ENCODE measurements at places on chromosomes 7 and 10.

DNA sequence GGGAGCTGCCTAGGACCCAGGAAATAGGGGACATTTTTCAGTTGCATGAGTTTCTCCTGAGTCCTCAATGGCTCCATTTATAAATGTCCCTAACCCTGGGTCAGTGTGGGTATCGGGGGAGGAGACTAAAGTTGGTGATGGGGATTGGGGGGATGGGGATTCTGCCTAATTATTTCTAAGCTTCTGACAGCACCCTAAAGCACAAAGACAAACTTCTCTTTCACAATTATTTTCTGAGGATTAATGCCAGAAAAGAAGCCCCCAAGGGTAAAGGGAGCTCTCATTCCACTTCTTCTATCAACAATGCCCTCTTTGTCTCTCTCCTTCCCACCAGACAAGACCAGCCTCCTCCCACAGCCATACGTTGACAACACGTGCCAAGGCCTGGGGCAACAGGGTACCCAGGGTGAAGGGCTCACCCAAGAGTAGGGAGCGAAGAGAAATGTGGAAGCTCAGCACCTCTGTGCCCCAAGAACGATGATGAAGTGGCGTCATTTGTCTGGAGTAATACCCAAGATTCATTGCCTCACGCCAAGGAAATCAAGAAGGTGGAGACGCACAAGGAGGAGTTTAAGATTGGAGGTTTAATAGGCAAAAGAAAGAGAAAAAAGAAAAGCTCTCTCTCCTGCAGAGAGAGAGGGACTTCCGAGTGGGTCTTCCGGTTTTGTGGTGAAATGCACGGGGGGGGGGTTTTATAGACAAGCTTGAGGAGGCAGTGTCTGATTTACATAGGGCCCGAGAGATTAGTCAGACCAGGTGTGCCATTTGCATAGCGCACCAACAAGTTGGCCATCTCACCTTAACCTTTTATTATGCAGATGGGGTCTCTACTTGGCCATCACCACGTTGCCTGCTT lies 14.4 kb upstream of the GJC3 start:
- DNase-seq = peak; percentile 98

DNA sequence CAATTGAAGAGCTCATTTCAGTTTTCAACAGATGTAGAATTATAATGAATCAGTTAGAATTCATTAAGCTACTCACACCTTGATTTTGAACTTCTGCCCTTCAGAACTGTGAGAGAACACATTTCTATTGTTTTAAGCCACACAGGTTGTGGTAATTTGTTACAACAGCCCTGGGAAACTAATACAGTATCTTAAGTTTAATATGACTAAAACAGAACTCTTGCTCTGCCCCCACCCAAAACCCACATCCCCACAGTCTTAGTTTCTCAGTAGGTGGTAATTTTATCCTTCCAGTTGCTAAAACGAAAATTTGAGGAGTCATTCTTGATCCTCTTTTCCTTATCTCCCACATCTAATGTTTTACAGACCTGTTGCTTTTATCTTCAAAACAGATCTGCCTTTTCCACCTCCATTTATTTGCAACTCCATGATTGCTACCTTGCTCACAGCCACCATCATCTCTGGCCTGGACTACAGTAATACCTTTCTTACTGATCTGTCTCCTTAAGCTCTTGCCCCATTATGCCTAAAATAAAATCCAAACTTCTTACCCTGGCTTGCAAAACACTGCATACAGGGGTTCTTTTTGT lies 72.8 kb upstream of the NXPH1 start:
- DNase-seq = no peak

- no peak for DNase-seq
Measured at GRCh38 chr7:104926601-104927041, 87.4 kb upstream of the KMT2E start.

DNA sequence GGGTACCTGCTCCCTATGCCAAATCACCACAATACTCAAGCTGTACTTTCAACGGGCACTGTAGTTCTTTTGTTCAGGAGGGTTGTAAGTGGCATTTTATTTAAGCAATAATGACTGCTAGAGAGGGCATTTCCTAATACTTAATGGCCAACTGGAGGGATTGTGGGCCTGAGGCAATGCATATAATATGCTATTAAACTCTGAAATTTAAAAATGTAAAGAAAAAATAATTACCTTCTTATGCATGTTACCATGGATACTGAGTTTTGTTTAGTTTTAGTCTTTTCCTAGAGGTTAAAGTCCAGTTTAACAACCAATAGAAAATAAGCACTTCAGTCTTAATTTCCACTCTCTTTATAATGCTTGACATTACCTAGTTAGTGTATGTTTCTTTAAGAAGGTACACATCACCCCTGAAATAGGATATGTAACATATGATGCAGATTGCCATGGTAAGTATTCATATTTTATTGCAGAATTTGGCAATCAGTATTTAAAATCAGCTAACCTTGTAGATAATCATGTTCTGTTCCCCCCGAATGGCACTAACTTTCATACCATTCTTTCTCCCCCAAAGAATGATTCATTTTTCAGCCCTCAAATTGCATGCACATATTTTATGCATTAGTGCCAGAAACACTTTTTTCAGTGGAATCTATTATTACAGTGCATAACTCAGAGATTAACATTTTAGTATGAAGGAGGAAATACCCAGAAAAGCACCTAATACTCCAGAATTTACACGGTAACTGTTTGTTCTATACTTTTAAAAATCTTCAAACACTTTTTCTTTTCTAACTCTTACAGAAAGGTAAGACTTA lies 90.3 kb upstream of the ZNF438 start:
- DNase-seq = no peak

GRCh38 chr7:2325162-2325561 lies 10.9 kb upstream of the SNX8 start:
- DNase-seq = no peak

- DNase-seq = no peak
Measured at GRCh38 chr10:36091007-36091406, 448.9 kb upstream of the FZD8 start.

DNA sequence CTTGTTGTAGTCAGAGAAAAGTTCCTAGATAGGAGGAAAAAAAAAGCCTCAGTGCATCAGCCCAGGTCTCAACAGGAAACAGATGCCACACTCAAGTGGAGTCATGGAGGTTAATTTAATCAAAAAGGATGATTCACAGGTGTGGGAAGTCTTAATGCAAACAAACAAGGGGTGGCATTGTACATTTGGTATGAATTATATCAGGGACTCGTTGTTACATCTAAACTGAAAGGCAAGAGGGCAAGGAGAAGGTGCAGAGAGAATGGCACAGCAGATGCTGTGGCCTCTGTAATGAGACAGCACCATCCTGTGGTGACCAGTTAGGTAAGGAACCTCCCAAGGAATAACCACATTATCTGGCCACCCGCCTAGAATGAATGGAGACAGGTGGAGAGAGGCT lies 133.7 kb downstream of the PTPRZ1 start:
- DNase-seq = peak; percentile 33

GRCh38 chr10:98414578-98414931 lies 427 bp downstream of the PYROXD2 start:
- DNase-seq = no peak

GRCh38 chr7:155084021-155084420 lies 13.9 kb downstream of the HTR5A start:
- DNase-seq = no peak

DNA sequence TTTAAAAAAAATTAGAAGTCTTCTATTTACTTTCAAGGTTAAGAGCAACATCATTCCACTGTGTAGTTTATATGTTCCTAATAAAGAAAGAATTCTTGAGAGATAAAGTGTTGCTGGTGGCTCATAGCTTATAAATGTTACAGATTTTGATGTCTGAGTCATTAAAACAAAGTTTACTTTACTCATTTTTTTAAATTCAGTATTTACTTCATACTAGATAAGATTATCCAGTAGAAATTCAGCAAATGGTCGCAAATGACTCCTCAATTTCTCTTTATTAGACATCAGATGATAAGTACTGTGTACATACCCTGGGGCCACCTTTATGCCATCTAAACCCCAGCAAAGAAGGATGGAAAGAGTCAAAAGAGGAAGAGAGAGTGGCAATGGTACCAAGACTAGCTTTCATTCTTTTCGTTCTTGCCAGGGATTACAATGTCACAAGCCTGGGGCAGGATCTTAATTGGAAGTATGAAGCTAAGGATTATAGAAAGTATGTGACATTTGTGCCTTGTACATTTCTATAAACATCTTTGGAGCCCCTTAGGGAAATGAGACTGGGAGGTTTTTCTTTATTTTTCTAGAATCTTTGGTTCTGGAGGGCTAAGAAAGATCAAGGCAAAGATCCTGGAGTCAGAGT lies 206.1 kb downstream of the CHRM2 start:
- DNase-seq = no peak

GRCh38 chr10:63702092-63702491 lies 180.9 kb downstream of the REEP3 start:
- no peak for DNase-seq

DNA sequence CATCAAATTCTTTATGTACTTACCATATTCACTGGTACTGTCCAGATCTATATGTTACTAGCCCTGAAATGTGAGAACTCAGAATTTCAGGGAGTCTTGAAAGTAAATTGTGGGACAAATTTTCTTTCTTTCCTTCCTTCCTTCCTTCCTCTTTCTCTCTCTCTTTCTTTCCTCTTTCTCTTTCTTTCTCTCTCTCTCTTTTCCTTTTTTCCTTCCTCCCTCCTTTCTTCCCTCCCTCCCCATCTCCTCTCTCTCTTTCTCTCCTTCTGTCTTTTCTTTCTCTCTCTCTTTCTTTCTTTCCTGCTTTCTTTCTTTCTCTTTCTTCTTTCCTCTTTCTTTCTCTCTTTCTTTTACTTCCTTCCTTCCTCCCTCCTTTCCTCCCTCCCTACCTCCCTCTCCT lies 257.4 kb upstream of the CSTF2T start:
- DNase-seq = no peak

DNA sequence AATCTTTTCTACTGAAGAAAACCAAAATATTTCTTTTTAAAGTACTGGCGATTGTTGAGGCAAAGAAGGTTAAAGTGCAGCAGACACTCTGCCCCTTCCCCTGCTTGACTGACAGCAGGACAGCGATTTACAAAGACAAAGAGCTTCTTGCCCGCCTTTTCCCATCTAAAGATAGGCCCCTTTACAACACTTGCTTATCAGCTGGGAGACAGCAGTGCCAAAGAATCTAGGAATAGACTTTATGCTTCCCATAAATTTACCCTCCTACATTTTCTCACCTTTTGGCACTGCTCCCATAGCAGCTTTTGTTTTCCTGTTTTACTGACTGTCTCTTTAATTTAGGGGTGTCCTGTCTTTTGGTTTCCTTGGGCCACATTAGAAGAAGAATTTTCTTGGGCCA lies 824.1 kb downstream of the CCSER2 start:
- no peak for DNase-seq

DNA sequence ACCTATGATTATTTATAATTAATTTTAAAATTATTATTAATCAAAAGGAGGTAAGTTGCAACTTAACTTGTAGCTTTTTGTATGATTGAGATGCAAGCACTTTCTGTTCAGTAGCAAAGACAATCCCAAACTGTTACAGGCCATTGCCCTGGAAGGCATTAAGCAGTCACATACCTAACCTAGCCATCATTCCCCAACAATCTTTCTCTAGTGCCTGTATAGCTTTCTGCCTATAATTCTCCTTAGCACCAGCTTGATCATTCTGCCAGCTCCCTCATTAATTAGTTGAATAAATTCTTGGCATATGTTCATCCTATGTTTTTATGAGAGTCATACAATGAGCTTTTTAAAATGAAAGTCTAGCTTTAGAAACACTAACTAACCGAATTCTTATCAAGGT lies 178.9 kb upstream of the TMEM106B start:
- DNase-seq = peak; percentile 25

GRCh38 chr10:127420138-127420684 lies 128.9 kb upstream of the NPS start:
- DNase-seq = no peak

- no peak for DNase-seq
Measured at GRCh38 chr10:6400821-6401465, 179.1 kb downstream of the PRKCQ start.

GRCh38 chr10:123479640-123480039 lies 186.5 kb upstream of the GPR26 start:
- DNase-seq = no peak

DNA sequence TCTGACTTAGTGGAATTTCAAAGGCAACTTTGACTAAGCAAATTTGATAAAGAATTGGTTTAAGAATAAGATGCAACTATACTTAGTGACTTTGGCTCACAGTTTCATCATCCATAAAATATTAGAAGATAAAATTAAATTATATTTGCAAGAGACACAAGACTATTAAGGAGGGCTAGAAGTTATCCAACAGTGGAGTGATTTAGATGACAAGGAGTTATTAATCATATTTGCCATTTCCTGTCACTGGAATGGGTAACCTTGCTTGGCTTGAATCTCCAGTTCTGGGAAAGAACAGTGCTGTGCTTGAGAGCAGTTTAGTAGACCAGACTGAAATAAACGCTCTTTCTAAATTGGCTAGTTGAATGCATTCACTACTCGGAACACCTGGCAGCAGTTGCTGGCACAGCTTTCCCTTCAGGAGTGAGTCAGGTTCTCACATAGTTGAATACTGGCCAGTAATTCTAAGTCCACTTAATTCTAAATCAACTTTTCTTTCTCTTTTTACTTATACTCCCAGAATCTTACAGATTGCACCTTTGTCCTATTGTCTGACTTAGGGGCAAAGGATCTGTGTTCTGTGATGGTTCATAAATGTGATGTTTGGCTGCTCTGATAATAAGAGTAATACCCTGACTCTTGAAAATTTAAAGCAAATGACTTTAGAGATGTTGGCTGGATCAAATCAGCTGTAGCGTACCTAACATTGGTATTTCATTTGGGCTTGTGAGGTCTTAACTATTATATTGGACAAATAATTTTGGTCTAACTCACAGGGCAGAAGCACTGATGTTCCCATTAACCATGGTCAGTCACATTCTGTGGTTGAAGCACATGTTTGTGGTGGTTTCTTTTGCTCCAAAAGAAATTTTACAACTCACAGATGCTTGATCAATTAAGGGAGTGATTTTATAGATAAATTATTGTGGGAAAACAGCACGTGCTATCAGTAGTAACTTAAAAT lies 16.6 kb downstream of the STMP1 start:
- DNase-seq = no peak

DNA sequence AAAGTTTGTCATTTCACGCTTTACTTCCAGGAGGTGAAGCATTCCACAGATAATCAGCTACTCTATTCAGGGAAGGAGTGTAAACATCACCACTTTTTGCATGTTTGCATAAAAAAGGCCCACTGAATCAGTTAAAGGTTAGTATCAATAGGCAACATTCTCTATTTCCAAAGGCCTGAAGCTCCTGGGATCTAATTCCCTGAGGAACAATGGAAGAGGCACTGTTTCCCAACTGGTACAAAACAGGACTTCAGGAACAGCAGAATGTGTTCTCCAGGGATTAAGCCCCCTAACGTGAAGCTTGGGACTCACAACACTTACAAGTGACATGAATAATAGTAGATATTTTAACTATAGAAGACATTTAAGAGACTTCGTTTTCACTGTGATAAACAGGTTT lies 6.1 kb downstream of the LRRN3 start:
- peak; percentile 90 for DNase-seq

GRCh38 chr10:35165811-35166210 lies 39.2 kb downstream of the CREM start:
- no peak for DNase-seq

GRCh38 chr10:77274046-77274795 lies 363.4 kb downstream of the KCNMA1 start:
- no peak for DNase-seq

- DNase-seq = no peak
Measured at GRCh38 chr10:31707093-31708039, 221.3 kb downstream of the ARHGAP12 start.

Data from GM23338 (cell line).